Activated B cell treated with CpG ODN at 0.5 μM for 24 hours (primary cell): ENCODE measurements at places on chromosomes 1 and 21.

DNA sequence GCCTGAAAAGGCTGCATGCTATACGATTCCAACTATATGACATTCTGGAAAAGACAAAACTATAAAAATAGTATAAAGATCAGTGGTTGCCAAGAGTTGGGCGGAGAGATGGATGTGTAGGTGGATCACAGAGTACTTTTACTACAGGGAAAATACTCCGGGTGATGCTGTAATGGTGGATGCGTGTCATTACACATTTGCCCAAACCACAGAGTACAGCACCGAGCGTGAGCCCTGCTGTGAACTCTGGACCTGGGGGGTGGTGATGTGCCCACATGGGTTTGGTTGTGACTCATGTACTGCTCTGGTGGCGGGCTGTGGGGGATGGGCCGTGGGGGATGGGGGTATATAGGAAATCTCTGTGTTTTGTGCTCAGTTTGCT lies 162.7 kb upstream of the COL6A1 start:
- DNase-seq, result no peak

DNA sequence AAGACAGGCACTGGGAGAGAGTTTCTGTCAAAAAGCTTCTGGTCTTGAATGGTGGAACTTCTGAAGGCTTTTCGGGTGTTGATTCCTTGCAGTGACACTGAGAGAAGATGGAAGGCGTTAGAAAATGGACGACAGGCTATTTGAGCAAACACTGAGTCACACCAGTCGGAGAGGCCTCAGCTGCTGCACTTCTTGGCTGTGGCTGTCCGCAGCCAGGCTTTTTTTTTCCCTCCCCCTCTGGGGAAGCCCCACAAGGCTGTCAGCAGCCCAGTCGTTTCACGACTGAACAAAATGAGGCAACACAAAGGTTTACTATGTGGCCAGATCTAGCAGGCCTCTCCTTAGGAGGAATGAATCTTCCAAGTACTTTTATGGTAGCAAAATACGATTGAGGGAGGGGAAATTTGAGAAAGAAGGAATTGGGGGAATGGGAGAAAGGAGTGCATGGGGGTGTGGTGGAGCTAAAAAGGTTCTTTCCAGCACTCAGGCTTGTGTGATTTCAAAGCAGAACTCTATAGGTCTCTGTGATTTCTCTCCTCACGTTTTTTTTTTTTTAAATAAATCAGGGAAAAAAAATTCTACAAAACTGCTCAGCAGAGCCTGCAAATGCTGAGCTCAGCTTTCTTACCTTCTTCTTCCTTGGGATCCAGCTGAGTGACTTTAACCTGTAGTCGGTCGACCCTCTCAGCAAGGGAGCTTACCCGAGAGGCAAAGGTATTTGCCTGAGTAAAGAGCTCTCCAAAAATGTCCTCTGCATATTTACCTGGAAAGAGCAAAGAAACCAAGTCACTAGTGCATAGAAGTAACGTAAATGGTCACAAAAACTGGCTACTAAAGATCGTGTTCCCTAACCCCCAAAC lies 26.1 kb downstream of the GPR3 start:
- DNase-seq, result peak; percentile 43

DNA sequence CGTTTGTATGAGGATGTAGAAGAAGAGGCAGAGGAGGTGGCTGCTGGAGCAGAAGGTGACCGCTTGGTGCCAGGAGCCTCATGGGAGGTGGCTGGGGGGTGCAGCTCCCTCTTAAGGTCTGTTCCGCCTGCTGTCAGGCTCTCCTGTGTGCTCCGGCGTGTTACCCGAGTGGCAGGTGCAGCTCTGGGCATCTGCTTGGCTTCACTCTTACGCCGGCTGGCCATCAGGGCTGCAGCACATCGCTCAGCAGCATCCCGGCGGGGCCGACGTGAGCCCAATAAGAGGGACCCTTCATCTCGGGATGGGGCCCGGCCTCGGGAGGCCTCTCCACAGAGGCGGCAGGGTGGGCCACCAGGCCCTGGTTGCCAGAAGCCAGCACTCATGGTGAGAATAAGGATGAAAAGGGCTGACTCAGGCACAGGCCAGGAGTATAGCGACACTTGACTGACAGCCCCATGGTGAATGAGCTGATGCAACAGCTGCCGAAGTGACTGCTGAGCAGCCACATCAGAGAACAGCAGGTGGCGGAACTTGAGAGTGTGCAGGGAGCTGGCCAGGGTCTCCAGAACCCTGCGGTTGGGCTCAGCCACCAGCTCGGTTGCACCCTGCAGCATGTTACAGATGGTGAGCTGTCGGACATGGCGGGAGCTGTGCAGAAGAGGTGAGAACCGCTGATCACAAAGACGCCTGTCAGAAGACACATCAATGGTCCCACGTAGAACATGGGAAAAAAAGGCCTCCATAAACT lies 17.5 kb downstream of the LRRC41 start:
- DNase-seq, result no peak

GRCh38 chr1:118826669-118827068 lies 161.5 kb downstream of the TBX15 start:
- DNase-seq, result no peak

- no peak for DNase-seq
These were observed 130.2 kb downstream of the TPR start for GRCh38 chr1:186244825-186245224.

DNA sequence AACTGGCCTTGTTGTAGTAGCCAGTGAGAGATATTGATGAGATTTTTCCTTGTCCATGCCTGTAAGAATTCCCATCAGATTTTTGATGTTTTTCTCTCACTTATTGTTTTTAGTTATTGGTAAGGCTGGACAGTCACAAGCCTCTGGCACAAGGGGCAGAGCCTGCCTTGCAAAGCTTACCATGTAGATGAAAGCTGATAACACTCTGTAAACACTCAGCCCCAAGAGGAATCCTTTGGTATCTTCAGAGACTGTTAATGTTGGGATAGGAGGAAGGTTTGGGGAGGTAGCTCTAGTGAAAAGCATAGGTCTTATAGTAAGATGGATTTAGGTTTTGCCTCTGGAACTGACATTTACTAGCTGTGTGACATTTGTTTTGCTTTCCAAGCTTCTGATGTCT lies 37.7 kb downstream of the MARK1 start:
- DNase-seq, result no peak
